ENCODE measurements at places on chromosomes 7 and 10. TPM values are rescaled to one million over a fixed set of nuclear protein-coding genes. Genes with fewer than 3 reads are reported as not detected.

DNA sequence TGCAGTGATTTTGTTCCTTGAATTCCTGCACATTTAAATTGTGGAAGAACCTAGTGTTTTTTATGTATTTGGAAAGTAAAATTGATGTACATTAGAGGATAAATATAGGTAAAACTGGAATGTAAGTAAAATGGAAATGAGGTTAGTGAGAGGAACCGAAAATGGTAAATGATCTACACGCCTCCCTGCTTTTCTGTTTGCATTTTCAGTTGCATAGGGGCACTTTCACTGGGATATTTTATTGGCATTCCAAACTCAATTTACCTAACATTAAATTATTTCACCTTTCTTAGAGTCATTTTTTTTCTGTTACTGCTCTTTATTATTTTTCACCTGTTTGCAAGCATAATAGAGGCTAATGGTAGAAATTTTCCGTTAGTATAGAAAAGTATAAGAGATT lies 8.0 kb downstream of the CDK13 start:
- no peak for DNase-seq

DNA sequence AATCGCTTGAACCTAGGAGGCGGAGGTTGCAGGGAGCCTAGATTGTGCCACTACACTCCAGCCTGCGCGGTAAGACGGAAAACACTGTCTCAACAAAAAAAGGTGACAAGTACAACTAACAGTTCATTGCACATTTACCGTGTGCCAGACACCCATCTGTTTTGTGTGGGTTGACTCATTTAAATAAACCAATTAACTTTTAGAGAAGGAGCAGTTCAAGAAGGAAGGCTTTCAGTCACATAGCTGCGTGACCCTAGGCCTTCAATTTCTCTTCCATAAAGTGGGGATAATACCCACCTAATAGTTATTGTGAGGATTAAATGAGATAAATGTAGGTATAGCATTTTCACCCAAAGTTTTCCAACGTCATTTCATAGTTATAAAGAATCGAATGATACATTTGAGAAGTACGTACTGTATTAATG lies 52.3 kb upstream of the KDM7A start:
- no peak for DNase-seq

DNA sequence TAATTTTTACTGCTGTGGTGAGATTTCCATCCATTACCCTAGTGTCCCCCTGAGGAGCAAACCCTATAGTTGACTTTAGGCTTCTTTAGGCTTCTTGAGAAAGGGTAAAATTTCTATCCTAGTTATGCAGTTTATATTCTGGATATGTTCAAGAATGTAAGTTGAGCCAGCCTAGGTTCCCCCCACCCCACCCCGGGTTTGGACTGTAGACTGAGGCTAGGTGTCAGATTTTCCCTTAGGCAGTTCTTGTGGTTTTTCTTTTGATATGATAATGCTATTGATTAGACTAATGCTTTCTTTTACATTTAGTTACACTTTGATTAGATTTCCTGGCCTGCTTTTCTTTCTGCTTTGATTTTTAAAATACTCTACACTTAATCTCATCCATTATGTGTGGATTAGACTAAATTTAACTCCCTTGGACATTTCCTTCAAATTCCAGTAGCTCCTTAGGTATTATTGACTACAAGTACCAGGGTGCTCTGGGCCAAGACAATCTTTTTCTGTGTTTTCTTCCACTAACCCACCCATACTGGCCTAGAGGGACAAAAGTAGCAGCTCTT lies 37.7 kb downstream of the NRF1 start:
- DNase-seq, result no peak

NODAL gene
- not detected for total RNA-seq

GRCh38 chr7:66699998-66700397 lies 40.5 kb upstream of the RABGEF1 start:
- DNase-seq, result no peak

ACBD7 gene
- total RNA-seq, result not detected

- DNase-seq, result no peak
Observed at GRCh38 chr7:55110993-55111361, 92.2 kb downstream of the EGFR start.

GRCh38 chr7:37663693-37664092 lies 19.9 kb upstream of the GPR141 start:
- DNase-seq, result no peak

DNA sequence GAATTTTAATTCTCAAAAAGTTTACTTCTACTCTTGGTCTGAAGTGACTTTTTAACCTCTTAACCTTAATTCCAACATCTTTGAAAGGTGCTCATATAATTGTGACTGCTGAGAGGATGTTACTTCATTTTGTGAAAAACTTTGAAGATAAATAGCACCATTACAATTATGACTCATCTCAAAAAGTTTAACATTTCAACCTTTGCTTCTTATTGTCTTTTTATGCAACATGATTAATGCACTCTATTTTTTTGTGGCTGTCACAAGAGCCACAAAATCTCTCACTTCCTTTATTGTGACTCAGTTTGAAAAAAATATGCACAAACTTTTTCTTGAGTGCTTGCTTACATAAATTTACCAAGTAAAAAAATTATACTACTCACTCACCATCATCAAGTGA lies 383.1 kb downstream of the LRRTM3 start:
- DNase-seq, result no peak

HTR7 gene
- 0.58 TPM for total RNA-seq

- DNase-seq, result no peak
Observed at GRCh38 chr7:32500922-32501341, 5.6 kb downstream of the AVL9 start.

DNA sequence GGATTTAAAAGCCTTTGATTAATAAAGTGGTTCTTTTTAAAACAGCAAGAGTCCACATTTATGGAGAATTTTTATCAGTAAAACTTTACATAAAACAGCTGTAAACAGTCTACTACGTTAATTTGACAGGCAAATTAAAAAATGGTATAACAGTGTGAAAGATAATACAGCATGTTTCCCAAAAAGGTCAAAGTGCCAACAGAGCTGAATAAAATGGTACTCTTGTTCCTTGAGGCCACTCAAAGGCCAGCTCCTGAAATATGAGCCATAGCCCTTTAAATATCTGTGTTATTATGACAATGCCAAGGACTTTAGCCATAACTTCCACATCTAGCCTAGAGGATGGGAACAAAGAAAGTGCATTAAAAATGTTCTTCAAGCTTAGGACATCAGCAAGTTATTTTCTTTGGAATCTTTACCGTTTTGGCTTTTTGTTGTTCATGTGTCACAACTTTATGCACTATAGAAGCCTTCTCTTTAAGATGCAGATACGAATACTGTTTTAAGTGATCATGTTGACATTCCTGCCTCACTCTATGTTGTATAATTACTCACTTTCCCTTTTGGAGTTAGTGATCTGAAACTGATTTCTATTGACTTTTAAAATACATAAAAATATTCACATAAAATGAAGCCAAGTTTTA lies 165.6 kb downstream of the RNLS start:
- no peak for DNase-seq

DNA sequence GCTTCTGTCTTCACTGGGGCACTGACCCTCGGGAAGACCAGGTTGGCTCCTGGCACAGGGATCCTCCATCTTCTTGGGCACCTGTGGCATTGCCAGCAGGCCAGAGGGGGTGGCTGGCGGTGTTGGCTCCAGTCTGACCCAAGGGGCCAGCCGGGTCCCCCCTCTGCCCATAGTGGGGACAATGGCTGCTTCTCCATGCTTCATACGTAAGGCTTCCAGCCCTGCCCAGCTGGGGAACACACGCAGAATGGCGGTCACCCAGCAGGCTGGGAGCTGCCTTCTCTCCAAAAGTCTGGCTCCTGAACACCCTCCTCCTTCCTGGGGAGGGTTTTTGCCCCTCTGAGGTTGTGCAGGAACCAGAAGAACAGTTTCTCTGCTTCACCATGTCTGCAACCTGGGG lies 106.8 kb downstream of the NEURL1 start:
- no peak for DNase-seq

BTBD16 gene
- not detected for total RNA-seq

DNA sequence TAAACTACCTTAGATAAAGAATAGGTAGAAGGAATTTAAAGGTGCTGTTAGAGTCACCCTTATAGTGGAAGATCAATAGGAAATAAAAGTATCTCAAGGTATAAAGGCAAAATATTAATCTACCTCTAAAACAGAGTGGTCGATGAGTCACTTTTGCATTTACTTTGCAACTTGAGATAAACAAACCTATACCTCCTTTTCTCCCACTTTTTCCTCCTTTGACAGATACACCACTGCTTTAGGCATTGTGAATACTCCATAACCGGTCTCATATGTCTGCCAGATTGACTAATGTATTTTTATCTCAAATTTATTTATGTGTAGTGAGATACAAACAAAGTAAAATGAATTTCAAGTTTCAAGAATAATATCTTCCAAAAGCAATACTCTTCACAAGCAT lies 193.5 kb downstream of the SKAP2 start:
- no peak for DNase-seq

PON1 gene
- not detected for total RNA-seq

GRM8 gene
- not detected for total RNA-seq

GRCh38 chr10:76621886-76622620 lies 1015.6 kb downstream of the KCNMA1 start:
- DNase-seq, result no peak

STAG3 gene
- 0.15 TPM for total RNA-seq

GRCh38 chr7:128201067-128201689 lies 39.9 kb upstream of the LEP start:
- no peak for DNase-seq

DNA sequence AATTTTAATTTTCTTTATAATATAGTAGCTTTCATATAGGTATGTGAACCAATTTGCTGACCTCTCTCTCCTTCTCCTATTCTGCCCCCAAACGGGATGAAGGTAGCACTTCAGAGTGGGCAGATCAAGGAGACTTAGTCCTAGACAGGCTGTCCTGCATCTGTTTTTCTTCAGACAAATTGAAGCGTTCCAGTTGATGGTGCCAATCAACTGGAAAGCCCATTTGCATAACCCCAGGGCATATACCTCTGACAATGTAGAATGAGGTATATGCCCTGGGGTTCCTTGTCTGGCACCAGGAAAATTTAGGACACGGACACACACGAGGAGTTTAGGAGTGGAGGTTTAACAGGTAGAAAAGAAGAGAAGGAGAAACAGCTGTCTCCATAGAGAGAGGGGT lies 502.9 kb downstream of the HTR7 start:
- DNase-seq, result no peak

DNA sequence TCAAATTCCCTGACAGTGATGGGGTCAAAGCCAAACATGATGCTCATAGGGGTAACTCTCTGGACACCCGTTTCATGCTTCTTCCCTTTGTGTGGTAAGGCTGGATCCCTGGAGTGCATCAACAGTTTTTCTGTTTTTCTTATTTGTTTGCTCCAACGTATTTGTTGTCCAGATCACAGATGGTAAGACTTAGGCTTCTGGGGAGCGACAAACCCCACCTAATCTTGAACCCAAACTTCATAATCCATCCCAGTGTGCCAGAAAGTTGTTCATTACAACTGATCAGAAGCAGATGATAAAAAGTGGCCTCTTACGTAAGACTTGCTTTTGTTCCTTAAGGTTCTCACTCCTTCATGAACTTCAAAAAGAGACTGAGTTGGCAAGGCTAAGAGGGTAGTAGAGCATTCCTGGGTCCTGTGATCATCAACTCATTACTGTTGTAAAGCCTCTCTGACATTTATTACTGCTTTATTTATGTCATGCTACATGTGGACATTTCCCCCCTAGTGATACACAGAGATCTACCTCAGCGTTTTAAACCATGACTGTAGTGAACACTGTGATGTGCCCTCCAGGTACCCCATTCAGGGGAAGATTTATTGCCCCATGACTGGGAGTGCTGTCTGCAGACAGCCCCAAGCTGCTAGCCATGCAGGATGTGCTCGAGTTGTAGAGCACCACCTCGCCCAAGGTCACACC lies 125.6 kb downstream of the CCDC71L start:
- no peak for DNase-seq

DNA sequence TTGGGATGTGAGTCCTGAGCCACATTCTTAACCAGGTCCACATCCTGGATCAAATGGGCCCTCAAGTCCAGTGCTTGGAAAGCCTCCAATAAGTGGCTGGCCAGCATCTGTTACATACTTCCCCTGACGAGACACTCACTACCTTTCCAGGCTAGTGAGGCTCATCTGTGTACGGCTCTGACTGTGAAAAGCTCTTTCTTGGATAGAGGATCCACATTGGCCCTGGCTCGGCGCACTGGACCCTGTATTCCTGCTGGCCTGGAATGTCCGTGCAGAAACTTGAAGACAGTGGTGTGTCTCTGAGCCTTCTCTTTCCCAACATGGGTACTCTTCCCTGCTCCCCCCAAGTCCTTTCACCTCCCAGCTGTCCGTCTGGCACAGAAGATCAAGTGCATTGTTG lies 35.5 kb downstream of the MYL10 start:
- DNase-seq, result no peak

- DNase-seq, result no peak
Observed at GRCh38 chr7:107882766-107883165, 8.2 kb upstream of the DLD start.

GRCh38 chr10:16816830-16817124 lies 447 bp downstream of the RSU1 start:
- DNase-seq, result no peak

- no peak for DNase-seq
Observed at GRCh38 chr7:116291937-116292336, 81.6 kb downstream of the TES start.

AGAP6 gene
- total RNA-seq, result 13.2 TPM

- DNase-seq, result no peak
Observed at GRCh38 chr10:46077731-46078413, 31.8 kb upstream of the MSMB start.

THSD7A gene
- 31.6 TPM for total RNA-seq

DYNC1I1 gene
- total RNA-seq, result 2.2 TPM

GRCh38 chr10:68792115-68792514 lies 35.2 kb upstream of the STOX1 start:
- no peak for DNase-seq

SPDYE18 gene
- total RNA-seq, result not detected

- no peak for DNase-seq
Observed at GRCh38 chr10:127168261-127168660, 28.1 kb downstream of the INSYN2A start.

ZNF365 gene
- 0.58 TPM for total RNA-seq

- DNase-seq, result no peak
Observed at GRCh38 chr7:68192941-68193340, 1196.3 kb downstream of the TYW1 start.

- no peak for DNase-seq
Observed at GRCh38 chr7:73602721-73603651, 21.3 kb downstream of the MLXIPL start.

GRCh38 chr10:75803816-75804552 lies 372.6 kb downstream of the LRMDA start:
- DNase-seq, result no peak

GRM3 gene
- total RNA-seq, result not detected

MAT1A gene
- total RNA-seq, result not detected

C10orf67 gene
- total RNA-seq, result not detected

DNA sequence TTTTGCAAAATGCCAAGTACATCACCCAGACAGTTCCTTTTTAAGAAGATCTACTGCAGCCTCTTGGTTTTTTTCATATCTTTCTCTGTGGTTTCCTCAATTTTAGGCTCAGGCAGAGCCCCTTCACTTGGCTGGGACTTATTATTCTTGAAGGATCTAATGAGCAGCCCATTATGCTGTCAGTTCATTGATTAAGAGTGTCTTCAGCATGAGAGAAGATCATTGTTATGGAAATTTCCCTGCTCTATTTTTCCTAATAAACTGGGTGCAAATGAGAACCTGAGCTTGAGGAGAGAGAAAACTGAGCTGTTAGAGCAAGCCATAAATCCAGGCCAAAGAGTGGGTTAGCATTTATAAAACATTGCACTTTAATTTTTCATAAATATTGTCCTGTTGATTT lies 146.5 kb downstream of the SEC23IP start:
- no peak for DNase-seq

GRCh38 chr10:48400129-48400849 lies 93.8 kb downstream of the MAPK8 start:
- no peak for DNase-seq

Data from glomerular endothelial cell (primary cell).